ENCODE measurements at places on chromosomes 1 and 21. TPM values are rescaled to one million over a fixed set of nuclear protein-coding genes. Genes with fewer than 3 reads are reported as not detected.

The IVL gene
- not detected for polyA plus RNA-seq

The LEPR gene
- 0.40 TPM for polyA plus RNA-seq

The FOXD3 gene
- not detected for polyA plus RNA-seq

The CALML6 gene
- polyA plus RNA-seq: not detected

The FBLIM1 gene
- polyA plus RNA-seq: not detected

The RAD54L gene
- 0.49 TPM for polyA plus RNA-seq

The TTLL7 gene
- polyA plus RNA-seq: not detected

The ASH1L gene
- 29.1 TPM for polyA plus RNA-seq

The CD164L2 gene
- polyA plus RNA-seq: not detected

The GJC2 gene
- not detected for polyA plus RNA-seq

The MTARC1 gene
- polyA plus RNA-seq: 1.6 TPM

The EPHX1 gene
- polyA plus RNA-seq: 0.26 TPM

The CDK18 gene
- polyA plus RNA-seq: 0.95 TPM

The HAPLN2 gene
- not detected for polyA plus RNA-seq

The MFN2 gene
- 31.2 TPM for polyA plus RNA-seq

The EXO1 gene
- 0.29 TPM for polyA plus RNA-seq

The MATN1 gene
- polyA plus RNA-seq: not detected

The NUP210L gene
- not detected for polyA plus RNA-seq

The MCM3AP gene
- polyA plus RNA-seq: 48.5 TPM

The CA14 gene
- polyA plus RNA-seq: 0.71 TPM

The TFF1 gene
- polyA plus RNA-seq: not detected

The SIM2 gene
- not detected for polyA plus RNA-seq

The S100A14 gene
- polyA plus RNA-seq: not detected

The ZFP69B gene
- polyA plus RNA-seq: 0.95 TPM

The S100A3 gene
- polyA plus RNA-seq: not detected

The TMEM200B gene
- 0.33 TPM for polyA plus RNA-seq

The ERICH3 gene
- polyA plus RNA-seq: not detected

The DNM3 gene
- polyA plus RNA-seq: 0.39 TPM

The UBASH3A gene
- 1.6 TPM for polyA plus RNA-seq

The KRTAP19-1 gene
- not detected for polyA plus RNA-seq

The SPRR1B gene
- polyA plus RNA-seq: not detected

The C4BPA gene
- polyA plus RNA-seq: not detected

Measured in IgD-negative memory B cell (primary cell).